Fibroblast of the aortic adventitia (primary cell): ENCODE measurements at places on chromosomes 2 and 18.

DNA sequence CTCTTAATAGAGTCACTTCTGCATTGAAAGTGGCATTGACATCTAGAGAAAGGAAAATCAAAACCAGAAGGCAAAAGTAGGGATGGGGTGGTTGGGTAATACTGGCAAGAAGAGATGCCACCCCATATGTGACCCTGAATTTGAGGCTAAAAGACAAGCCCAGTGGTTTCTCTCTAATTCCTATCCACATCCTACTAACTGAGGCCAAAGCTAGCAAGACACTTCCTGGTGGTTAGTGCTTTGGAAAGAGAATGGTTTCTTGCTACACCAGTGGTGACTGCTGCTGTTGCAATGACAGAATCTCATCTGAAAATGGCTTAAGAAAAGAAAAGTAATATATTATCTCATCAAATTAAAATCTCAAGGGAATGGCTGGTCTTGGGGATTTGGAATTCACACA lies 640.6 kb downstream of the EPHA4 start:
- DNase-seq = no peak

DNA sequence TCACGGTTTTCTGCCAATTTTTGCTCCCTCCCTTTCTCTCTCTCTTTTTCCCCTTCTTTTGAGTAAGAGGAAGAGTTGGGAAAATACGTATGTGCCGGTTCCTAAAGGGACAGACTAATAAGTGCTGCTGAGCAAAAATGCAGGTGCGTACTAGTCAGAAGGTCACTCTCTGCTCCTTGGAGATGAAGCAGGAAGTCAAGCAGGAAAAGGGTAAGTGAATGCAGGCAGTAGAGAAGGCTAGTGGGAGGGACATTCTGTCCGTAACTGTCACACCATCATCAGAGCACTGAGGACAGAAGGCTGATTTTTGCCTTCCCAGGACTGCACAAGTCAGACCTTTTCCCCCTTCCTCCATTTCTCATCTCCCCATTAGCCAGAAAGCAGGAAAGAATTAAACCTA lies 105.7 kb downstream of the CDH2 start:
- no peak for DNase-seq

DNA sequence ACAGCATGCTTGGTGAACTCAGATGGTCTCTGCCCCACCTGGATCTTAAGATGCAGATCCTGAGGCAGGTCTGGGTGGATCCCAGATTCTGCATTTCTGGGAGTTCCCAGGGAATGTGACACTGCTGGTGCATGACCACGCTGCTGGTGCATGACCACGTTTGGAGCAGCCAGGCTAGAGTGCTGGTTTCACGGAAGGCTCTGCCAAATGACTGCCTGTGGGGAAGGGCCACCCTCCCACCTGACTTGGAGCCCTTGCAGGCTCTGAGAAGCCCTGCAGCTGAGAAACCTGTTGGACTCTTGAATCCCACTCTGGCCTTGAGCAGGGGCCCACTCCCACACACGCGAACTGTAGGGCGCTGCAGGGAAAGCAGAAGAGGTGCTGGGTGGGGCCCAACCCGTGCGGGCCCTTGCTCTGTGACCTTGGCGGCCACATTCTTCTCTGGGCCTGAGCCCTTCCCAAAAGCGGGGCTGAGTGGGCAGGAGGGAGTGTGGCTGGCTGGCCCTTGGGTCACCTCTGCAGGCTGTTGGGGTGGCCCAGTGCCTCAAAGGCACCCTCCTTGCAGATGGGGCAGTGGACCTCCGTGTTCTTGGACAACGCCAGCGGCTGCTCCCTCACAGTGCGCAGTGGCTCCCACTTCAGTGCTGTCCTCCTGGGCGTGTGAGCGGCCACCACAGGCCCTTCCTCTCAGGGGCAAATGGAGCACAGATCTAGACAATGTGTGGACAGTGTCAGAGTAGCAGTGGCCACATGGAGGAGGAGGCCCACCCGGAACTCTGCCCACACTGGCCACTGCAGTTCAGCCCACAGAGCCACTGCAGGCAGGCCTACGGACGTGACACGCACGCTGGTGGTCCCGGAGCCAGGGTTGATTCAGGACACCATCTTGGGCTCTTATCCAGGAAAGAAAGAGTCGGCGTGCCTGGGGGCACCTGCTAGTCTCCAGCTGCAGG lies 7.9 kb downstream of the ERFE start:
- no peak for DNase-seq

DNA sequence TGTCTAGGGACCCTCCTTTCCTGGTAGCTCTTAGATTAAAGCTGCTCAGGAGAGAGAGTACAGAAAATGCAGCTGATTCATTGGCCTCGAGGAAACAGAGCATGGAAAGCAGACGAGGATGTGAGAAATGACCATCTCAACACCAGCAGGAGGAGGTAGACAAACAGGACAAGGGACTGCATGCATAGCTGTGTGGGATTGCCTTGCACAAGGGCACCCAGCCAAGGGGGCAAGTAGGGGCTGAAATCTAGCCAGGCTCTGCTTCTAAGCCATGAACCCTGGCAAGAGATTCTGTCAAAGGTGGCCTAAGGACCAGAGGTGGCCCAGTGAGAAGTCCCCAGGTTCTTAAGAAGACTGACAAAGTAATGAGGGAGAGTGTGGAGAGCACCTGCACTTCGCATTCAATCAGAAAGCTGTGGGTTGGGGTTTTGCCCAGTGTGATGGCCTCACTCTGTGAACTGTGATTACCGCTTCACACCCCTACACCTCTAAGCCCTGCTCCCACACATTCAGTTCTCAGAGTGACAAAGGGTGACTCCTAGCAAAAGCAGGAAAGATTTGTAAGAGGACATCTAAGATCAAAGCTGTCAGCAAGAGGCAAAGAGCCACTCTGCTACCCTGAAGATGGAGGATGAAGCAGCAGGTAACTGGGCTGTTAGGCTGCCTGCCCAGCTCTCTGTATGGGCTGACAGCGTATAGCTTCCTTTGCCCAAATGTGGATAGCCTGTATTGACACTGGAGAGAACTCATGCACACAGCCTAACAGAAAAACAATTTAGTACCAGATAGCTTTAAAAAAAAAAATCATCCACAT lies 151.3 kb upstream of the PELI1 start:
- no peak for DNase-seq

- no peak for DNase-seq
Measured at GRCh38 chr18:708096-708495, 4.3 kb downstream of the ENOSF1 start.

- DNase-seq = peak; percentile 50
Measured at GRCh38 chr2:7673853-7674252, 756.6 kb downstream of the RNF144A start.
